ENCODE measurements at places on chromosomes 7 and 10.

- DNase-seq, result no peak
These were observed 1212.4 kb downstream of the SORCS1 start for GRCh38 chr10:105952153-105952552.

DNA sequence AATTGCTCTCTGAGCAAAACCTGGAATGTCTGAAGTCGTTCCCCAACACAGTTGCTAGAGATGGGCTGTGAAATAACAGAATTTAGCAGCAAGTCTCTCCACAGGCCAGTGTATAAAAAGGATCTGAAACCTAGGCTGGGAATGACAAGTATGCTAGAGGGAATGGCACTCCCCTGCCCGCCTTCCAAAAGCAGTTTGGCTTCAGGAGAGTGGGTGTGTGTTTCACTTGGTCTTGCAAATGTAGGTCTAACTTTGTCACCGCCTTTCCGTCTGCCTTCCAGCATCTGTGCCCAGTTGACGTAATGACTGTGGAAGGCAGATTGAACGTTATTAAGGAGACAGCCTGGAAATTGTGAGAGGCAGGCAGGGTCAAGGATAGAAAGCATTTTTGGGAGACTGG, 18.0 kb upstream of the MTURN start:
- DNase-seq, result no peak

GRCh38 chr7:142457146-142457703, 199.4 kb upstream of the PRSS58 start:
- no peak for DNase-seq

GRCh38 chr7:28076423-28077200, 104.0 kb downstream of the JAZF1 start:
- DNase-seq, result no peak

DNA sequence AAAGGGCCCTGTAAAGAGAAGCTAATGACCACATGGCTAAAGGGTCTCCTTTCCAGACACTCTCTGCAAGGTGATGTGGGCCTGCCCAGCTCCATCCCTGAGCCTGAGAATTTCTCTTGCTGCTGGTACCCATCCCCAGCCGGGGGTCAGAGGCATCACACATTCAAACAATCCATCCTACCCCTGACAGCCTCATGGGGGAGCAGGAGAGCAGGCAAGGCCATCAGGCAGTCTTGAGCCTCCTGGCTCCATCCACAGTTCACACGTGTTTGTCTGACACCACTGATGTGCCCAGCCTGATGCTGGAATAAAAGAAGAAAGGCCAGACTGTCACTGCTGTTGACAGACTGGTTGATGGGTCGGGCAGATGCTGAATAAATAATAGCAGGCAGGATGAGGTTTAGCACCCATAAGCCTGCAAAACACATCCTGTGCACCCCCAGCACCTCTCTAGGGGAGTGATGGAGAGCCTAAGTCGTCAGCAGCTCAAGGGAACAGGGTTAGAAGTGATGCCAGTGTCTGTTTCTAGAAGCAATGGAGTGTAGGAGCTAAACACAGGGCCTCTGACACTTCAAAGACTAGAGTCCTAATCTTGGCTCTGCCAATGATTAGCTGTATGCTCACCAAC, 43.5 kb downstream of the TLL2 start:
- DNase-seq, result peak; percentile 62

DNA sequence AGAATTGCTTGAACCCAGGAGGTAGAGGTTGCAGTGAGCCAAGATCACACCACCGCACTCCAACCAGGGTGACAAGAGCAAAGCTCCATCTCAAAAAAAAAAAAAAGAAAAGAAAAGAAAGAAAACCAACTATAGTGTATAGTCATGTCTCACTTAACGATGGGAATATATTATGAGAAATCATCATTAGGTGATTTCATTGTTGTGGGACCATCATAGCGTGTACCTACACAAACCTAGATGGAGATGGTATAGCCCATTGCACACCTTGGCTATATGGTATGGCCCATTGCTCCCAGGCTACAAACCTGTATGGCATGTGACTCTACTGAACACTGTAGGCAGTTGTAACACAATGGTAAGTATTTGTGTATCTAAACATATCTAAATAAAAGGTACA, 8.5 kb upstream of the GALNT11 start:
- DNase-seq, result no peak

DNA sequence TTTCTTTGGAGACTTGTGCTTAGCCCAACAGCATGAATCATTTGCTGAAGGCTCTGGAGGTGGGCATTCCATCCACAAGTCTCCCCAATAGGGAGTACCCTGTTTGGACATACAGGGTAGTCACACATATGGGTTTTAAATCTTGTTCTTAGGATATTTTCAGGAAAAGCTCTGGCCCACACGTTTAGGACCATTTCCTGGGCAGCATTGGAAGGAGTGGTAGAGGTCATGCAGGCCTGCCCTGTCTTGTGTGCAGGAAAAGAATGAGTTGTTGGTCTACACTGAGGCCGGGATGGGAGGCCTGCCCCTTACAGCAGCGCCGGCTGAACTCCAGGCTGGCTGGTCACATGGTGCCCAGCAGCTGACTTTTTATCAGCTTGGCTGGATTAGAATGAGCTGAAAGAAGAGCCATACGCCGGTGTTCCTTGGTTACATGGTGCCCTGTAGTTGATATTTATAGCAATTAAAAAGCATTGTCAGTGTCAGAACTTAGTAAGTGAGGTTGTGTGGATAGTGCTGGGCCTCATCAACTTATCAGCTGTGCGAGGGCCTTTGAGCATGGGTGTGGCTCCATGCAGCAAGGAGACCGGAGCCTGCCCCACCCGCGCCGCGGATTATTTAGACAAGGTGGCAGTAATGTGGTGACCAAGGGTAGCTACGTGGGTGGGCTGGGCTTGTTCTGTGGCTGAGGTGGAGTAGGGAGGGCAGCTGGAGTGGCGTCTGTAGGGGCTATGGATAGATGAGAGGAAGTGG, 28.6 kb downstream of the OGDH start:
- DNase-seq, result no peak

- no peak for DNase-seq
These were observed 16.0 kb upstream of the ITGA8 start for GRCh38 chr10:15735763-15736162.

DNA sequence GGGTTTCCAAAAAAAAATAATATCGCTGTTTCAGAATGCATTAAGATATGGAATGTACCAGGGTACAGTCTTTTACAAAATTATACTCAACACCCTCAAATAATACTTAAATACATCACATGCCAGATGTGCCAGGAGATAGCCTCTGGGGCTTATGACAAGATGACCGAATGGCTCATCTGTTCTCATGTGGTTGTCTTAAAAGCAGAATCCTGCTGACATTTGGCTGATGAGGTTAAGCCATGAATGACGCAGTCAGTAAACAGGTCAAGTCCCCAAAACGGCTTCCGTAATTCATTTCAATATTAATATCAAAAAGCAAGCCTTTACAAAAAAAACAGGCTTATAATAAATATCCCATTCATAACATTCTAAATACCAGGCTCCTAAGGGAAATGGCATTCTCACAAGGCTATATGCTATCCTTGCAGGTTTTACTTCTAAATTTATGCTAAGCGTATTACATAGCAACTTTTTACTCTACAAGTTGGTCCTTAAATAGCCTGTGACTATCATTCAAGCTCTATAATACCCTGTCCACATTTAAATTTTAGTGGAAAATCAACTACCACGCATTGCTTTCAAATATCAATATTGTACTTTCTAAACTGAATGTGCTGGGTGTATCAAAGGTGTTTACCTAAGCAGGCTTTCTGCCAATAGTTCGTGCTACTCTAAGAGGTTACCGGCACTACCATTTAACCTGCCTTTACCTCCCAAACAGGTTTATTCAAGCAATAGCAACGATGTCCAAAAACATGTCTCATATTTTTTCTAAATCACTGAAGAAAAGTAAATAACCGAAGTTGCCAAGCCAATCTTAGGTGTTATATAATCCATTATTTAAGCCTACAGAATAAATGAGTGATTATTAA, 15.6 kb downstream of the SMURF1 start:
- no peak for DNase-seq

DNA sequence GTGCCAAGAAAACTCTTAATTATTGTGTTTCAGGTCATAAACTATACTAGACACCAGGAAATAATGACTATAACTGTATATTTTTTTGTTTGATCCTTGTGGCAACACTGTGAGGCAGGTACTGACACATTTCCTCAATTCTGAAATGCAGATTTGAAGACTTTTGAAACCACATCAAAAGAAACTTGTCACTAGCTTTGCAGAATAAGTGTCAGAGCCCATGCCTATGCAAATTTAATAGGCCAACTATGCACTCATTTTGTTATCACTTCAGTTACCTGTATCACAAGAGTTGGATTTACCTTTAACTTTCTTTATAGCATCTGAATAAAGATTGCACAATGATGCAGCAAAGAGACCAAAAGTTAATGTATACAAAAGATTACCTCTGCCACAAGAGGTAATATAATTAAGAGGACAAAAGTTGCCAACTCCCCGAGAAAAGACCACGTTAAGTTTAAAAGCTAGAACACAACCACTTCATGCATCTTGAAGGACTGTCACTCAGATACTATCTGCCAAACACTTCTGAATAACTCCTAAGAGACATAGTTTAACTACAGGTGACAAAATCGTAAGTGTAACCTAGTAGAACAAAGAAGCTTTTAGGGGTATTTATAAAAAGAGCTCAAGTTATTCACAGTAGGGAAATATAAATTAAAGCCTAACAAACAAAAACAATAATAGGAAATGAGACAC, 80.5 kb downstream of the ELAPOR2 start:
- no peak for DNase-seq

DNA sequence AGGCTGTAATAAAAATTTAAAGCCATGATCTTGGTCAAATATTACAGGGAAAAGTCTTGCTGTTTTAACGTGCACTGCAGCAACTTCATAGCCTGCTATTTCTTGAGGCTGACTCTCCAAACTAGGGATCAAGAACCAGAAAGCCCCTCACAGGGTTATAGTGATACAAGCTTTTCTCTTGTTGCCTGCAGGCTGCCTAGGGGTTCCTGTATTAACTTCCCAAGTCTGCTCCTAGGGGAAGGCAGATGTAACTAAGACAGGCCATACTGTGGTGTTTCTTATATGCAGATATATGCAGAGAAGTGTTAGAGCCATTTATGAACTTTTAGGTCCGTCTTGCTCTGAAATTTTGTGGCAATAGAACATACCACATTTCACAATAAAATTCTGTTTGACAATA, 175.7 kb downstream of the FOXP2 start:
- DNase-seq, result no peak

GRCh38 chr10:99612167-99612831, 7.9 kb downstream of the SLC25A28 start:
- no peak for DNase-seq

- DNase-seq, result no peak
These were observed 57.1 kb upstream of the KMT2E start for GRCh38 chr7:104956753-104957450.

DNA sequence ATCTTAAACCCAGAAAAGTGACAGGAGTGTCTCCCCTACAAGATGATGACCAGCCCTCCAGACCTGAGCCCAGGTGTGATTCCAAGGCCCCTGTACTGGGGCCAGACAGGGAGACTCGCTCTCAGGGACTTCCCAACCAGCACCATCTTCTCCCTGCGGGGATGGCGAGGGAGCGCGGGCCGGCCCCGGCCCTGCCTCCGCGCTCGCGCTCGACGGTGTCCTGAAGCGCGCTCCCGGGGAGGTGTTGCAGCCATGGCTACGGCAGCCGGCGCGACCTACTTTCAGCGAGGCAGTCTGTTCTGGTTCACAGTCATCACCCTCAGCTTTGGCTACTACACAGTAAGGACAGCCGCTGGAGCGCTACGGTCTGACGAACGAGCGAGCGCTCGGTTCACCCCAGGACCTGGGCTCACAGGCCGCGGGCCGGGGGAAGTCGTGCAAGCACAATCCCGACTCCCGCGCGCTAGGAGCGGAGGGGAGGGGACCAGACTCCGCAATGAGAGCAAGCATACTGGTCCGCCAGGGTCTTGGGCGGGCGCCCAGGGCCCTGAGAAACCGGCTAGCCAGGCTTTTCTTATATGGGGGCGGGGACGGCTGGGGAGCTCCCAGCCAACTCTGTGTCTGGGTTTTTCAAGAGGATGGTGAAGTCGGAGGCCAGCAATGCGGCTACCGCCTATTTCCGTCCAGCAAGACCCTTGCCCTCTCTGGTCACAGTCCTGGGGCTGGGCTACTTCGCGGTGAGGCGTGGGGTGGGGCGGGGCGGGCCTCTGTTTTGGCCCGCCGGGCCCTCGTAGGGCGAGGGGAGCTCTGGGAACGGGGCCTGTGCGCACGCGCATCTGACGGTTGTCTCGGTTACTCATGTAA, at the start of gene TMEM254:
Gene TMEM254, plus strand, starts transcription at position 218 of the 864 bp plus-strand sequence. Its CDS starts 35 bp downstream, at position 253.
- peak; percentile 98 for DNase-seq

GRCh38 chr10:43781480-43782361, 133.0 kb upstream of the ZNF32 start:
- no peak for DNase-seq

DNA sequence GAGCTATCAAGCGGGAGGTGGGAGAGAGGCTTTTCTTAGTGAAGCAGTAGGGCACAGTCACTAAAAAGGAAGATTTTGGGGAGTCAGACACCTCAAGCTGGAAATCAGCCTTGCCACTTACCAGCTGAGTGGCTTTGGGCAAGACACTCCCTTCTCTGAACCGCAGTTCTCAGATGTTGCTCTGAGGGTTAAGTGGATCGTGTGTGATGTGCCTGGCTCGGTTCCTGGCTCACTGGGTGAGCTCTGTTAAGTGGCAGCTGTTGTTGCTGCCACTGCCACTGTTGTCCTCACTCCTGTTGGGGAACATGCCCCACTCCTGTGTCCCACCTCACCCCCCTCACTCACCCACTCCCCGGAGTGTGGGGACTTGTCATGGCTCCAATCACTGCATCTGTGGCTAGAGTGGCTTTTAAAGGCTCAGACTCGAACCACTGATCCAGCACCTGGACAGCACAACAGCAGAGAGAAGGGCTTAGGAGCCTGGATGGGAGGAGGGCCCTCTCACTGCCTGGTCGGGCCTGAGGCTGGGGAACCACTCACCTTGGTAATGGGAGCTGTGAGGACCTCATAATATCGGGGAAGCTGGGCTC, 20.0 kb downstream of the PYROXD2 start:
- no peak for DNase-seq

DNA sequence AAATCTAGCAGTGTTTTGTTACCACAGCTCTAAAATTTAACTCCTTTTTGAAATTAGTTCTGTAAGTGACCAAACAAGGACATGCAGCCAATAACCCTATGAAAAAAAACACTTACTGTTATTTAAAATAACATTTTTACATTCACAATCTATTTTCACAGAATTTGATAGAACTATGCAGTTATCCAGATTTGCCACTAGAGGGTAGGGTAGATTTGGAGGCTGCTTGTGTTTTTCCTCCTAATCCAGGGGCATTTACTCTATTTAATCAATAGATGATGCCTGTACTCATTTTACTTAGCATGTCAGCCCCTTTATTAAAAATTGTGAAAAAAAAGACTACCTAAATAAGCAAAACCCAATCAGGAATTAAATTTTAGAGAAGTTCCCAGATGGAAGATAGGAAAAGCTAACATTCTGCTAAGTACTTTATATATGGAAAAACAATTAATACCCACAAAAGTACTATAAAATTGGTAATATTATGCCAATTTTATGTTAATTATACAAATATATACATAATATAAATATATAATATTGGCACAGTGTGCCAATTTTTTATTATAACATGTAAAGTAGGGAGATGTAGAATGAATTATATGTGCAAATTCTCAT, 18.1 kb upstream of the LIPK start:
- no peak for DNase-seq

GRCh38 chr7:16369855-16370254, 51.5 kb downstream of the CRPPA start:
- DNase-seq, result no peak

GRCh38 chr10:14838582-14839304, 637 bp downstream of the HSPA14 start:
- DNase-seq, result no peak

- no peak for DNase-seq
These were observed 23.5 kb upstream of the ZNF12 start for GRCh38 chr7:6730343-6730633.

- no peak for DNase-seq
These were observed 76.0 kb downstream of the TMEM270 start for GRCh38 chr7:73936967-73937366.
